ENCODE measurements at places on chromosomes 13 and 19. TPM values are rescaled to one million over a fixed set of nuclear protein-coding genes. Genes with fewer than 3 reads are reported as not detected.

GRCh38 chr13:80529734-80530133, 188.8 kb upstream of the SPRY2 start:
- no peak for DNase-seq

DNA sequence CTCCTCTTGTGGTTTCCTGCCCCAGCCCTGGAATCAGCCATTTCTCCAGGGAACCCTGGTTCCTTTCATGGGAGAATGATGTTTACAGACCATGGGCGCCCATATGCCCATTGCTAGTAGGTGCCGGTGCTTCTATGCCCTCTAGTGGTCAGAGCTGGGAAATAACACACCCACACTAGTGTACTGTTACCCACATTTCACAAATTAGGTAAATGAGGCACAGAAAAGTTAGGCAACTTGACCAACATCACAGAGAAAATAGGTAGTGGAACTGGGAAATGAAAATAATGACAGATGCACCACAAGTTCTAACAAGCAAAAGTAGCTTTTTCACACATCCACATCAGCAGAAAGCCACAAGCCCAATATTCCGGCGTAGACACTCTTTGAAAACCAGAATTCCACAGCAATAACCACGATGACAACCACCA, 1.3 kb upstream of the CEACAM3 start:
- DNase-seq: peak; percentile 69

GRCh38 chr13:113448545-113448884, 4.8 kb downstream of the ADPRHL1 start:
- DNase-seq: no peak

TTC9B gene
- not detected for total RNA-seq

GSX1 gene
- total RNA-seq: not detected
